ENCODE measurements at places on chromosomes 3 and 15.

GRCh38 chr3:56145410-56145809, 322.9 kb downstream of the ERC2 start:
- DNase-seq: no peak

- DNase-seq: no peak
Observed at GRCh38 chr3:25960776-25961175, 170.9 kb downstream of the OXSM start.

GRCh38 chr3:12752809-12753208, 6.2 kb downstream of the TMEM40 start:
- no peak for DNase-seq

DNA sequence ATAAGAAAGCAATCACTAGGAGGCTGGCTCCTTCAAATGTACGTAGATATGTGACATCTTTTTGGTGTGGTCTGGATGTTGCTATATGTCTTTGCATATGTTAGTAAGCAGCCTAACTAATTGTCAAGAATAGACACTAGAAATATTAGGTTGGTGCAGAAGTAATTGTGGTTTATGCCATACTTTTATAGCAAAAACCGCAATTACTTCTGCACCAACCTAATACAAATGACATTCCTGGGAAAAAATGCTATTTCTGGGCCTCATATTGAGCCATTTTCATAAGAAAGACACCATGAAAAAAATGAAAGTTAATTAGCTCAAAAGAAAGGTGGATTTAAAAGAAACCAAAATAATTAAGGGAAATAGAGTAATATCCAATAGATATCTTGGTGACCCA, 555.8 kb downstream of the ZNF385D start:
- no peak for DNase-seq

GRCh38 chr3:112357930-112358780, 25.2 kb downstream of the CD200 start:
- DNase-seq: peak; percentile 14

DNA sequence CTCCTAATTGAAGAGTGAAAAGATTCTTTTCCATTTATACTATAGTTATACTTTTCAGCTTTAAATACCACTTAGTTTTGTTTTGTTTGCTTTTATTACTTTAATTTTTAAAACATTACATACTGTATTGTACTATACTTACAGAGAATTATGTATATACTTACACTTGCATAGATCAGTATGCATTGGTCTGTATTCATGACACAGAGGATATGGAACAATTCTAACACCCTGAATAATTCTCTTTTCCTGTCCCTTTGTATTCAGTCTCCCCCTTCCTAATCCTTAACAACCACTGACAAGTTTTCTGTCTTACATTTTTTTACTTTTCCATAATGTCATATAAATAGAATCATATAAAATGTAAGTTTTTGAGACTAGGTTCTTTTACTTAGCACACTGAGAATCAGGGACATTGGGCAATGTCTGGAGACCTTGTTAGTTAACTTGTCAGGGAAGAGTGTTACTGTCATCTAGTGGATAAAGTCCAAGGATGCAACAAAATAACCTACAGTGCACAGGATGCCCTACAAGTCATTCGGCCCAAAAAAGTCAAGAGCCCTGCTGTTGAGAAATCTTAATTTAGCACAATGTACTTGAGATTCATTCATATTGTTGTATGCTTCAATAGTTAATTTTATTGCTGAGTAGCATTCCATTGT, 95.7 kb upstream of the MCTP2 start:
- DNase-seq: no peak

- no peak for DNase-seq
Observed at GRCh38 chr3:23422517-23422851, 219.4 kb downstream of the UBE2E2 start.

GRCh38 chr3:40608091-40608490, 83.3 kb downstream of the ZNF621 start:
- DNase-seq: peak; percentile 66

DNA sequence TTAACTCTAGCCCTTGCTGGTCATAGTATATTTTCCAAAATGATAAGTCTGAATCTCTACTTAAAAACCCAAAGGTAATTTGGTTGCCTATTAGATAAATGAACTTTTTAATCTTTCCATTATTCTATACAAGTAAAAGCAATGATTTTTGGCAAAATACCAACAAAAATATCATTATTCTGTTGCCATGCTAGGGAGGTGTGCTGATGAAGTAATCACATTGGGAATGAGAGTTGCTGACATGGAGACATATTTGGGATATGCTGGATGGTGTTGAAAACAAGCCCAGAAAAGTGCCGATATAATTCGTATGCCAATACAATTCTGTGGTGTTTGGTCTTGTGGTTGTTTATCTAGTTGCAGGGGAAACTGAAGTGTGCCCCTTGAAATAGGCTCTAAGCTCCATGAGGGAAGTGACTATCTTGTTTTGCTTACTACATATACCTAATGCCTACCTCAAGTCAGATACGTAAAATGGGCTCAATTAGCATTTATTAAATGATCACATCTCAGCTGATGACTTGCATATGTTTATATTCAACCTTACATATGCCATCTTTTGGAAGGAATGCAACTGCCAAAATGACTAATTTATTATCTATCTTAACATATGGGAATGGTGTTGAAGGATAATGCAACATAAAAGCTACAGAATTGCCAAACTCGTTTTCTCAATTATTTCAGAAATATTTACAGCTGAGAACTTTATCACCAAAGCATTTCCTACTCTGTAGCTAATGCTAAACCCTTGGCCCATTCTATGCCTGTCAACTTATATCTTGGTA, 5.8 kb downstream of the TOPBP1 start:
- no peak for DNase-seq

- no peak for DNase-seq
Observed at GRCh38 chr3:23835802-23836201, 30.0 kb downstream of the UBE2E1 start.
